IMR-90 (cell line): ENCODE measurements at places on chromosomes 1 and 21. TPM values are rescaled to one million over a fixed set of nuclear protein-coding genes. Genes with fewer than 3 reads are reported as not detected.

The MUL1 gene
- total RNA-seq: 19.7 and 21.1 TPM in 2 replicates

- peak; percentile 96 for DNase-seq
Observed at GRCh38 chr1:98210064-98210463, 289.2 kb upstream of the DPYD start.

DNA sequence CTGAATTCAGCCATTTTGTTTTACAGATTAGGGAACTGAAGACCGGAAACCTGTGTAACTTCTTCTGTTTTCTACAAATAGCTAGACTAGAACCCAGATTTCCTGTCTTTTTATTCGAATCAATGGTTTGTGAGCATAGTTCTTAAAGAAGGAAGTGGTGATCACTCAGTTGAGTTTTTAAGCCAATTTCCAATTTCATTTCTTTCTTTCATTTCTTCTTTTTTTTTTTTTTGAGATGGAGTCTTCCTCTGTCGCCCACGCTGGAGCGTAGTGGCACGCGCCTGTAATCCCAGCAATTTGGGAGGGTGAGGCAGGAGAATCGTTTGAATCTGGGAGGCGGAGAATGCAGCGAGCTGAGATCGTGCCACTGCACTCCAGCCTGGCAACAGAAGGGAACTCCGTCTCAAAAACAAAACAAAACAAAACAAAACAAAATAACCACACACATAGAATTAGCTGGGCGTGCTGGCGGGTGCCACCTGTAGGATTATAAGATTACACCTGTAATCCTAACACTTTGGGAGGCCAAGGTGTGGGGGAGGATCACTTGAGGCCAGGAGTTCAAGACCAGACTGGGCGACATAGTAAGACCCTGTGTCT, 3.0 kb upstream of the MDM4 start:
- DNase-seq: no peak

- DNase-seq: no peak
Observed at GRCh38 chr1:34276606-34277005, 99.9 kb downstream of the C1orf94 start.

The TRIM17 gene
- total RNA-seq: not detected in 2 replicates

DNA sequence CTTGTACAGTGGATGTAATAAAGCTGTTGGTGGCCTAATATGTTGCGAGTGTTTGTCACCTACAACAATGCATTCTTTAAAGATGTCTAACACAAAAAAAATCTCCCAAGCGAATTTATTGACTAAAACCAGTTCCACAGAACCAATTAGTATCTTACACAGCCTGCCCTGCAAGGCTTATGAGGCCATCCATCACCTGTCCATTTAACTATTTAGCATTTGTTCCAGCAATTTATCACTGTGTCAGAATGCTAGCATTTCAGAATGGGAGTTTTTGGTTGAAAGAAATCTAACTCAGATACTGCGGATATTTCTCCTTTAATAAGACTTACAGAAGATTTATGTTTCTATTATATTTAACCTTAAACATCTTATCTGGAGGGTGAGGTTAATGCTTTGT, 831.1 kb upstream of the PRMT6 start:
- no peak for DNase-seq

The AMY1B gene
- total RNA-seq: not detected in 2 replicates

The RAB42 gene
- 0.83 and 0.90 TPM in 2 replicates for total RNA-seq

- peak; percentile 39 for DNase-seq
Observed at GRCh38 chr1:223137455-223138085, 5.5 kb downstream of the TLR5 start.

The CR1L gene
- not detected in 2 replicates for total RNA-seq

DNA sequence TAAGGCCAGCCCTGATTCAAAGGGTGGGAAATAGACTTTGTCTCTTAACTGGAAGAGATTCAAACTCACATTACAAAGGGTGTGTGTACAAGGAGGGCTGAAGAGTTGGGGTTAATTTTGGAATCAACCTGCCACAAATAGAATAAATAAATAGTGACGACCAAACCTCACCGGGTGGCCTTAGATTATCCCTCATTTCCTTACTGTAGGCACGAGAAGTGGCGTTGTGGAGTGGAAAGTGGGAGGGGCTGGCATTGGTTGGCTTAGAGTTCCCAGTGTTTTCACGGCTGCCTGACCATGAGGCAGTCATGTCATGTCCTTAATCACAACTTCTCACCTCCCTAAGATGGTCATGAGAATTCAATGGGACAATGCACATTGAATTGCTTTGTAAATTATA, 21.3 kb upstream of the RUNX1 start:
- no peak for DNase-seq

DNA sequence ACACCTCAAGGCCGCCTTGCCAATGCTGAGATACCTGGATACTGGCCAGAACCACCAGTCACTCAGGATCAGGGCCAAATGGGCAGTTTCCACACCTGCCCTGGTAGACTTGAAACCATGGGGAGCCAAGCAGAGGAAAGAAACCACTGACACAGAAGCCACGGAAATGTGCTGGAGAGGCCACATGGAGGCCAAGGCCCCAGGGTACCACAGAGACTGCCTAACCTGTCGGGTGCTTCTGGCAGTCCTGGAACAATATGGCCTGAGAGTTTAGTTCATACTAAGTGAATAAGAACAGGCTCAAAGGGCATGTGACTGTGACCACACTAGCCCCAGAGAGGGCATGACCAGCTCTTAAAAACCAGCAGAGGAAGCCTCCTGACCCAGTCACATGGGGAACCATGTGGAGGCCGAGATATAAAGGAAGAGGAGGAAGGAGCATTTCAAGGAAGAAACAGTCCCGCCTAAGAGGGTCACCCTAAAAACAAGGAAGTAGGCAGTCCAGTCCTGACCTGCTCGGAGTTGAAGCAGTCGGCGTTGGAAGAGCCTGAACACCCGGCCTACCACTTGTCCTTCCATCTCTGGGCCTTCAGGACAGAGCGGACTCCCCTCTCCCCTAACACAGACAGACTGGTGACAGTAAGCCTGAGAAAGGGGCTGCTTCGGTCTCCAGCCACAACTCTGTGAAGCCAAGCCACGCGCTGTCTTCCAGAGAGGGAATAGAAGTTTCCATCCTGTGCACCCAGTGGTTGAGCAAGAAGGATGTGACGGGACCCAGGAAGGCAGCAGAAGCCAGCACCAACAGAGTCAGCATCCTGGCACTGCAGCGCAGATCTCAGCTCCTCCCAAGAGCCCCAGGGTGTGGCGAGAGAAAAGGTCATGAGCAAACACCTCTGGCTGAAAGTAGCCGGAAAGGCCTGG, at the start of gene DENND2D:
TSS of gene DENND2D (minus strand) at position 766 of the 921 bp plus-strand sequence. CDS start at position 579, 187 bp downstream.
- no peak for DNase-seq

DNA sequence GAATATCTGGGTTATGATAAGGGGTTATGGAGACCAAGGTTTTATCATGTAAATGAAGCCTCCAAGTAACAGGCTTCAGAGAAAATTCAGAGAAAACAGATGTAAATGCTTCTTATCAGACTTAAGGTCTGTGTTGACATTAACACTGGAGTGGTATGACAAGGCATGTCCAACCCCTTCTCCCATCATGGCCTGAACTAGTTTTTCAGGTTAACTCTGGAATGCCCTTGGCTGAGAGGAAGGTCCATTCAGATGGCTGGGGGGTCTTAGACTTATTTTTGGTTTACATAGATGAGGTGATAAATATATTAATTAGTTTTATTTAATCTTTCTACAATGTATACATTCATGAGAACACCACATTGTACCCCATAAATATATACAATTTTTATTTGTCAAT, 399.6 kb downstream of the TBX15 start:
- DNase-seq: no peak

The FMOD gene
- total RNA-seq: 0.18 and 0.28 TPM in 2 replicates

DNA sequence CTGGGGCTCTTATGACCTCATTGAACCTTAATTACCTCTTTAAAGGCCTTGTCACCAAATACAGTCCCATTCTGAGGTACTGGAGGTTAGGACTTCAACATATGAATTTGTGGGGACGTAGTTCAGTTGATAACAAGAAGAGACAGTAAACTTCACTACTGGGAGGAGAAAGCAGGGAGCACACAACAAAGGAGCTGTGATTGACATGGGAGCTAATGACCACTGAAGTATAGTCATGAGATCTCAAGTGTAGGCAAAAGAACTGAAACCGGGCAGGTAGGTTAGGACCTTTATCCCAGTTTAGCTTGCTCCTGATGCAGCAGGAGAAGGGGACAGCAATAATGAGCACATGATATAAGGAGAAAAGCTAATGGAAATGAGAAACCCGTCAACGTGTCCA, 11.8 kb upstream of the MAB21L3 start:
- DNase-seq: no peak

GRCh38 chr1:202351725-202352124, 3.2 kb downstream of the PPP1R12B start:
- DNase-seq: peak; percentile 17
